LoVo (cell line): ENCODE measurements at places on chromosomes 4 and X.
A peak's percentile ranks its signal among the peaks of the same experiment; 100 is the strongest.

- DNase-seq, result no peak
These were observed 31.6 kb downstream of the RAPGEF2 start for GRCh38 chr4:159134429-159134828.

DNA sequence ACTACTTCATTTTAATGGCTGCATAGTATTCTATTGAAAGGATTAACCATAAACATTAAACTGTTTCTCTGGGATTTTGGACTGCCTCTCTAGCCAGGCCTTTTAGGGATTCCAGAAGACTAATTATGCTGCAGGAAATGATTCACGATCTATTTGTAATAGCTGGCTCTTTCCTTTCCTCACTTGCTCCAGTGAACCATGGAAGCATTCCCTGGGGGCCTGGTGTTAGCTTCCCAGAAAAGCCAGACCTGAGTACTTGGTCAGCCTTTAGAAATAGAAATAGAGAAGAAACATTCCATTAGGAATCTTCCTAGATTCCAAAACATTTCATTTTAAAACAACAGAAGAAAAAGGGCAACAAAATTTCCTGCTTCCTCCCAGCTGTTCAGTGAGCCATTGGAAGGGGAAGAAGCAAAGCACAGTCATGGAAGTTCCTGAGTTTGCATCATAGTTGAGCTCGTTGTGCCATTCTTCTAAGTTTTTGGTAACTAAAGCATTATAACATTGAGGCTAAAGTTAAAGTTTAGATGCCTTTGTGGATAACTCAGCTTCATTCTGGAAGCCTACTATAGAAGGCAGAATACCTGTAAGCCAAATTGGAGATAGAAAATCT lies 83.5 kb downstream of the NPNT start:
- DNase-seq, result no peak

- no peak for DNase-seq
These were observed 67.5 kb downstream of the NEUROG2 start for GRCh38 chr4:112448306-112449132.

DNA sequence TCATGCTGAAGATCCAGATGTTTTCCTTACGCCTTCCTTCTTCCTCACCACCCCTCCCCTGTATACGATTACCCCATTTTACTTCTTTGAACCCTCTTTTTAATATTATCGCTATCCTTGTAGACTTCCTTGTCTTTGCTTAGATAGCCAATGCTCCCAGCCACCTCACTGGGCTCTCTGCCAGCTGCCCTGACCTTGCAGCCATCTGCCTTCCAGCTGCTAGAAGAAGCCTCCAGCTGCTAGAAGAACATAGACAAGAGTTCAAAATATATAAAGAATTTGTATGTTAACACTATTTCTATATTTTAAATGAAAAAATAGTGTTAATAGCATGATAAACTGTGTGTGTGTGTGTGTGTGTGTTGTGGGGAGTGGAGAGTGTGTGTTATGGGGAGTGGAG lies 374.7 kb downstream of the ANKRD50 start:
- no peak for DNase-seq

GRCh38 chr4:74724979-74725378 lies 69.3 kb downstream of the BTC start:
- DNase-seq, result no peak

DNA sequence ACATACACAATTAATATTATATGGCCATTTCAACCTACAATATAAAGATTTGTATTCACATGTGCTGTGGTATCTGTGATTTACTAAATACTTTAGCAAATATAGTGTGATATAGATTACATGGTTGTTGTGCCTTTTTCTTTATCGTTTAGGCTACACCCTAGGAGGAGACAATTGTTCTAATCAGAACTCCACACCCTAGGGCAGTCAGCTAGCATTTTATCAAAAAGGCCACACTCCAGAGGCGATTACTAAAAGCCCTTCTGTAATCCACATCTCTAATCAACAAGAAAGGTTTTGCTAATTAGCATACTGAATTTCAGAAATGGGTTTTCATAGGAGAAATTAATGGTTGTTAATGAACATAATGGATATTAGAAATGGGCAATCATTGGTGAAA lies 319.5 kb upstream of the NOCT start:
- no peak for DNase-seq

GRCh38 chr4:74897386-74897785 lies 35.5 kb upstream of the PARM1 start:
- DNase-seq, result no peak

- DNase-seq, result no peak
These were observed 697.4 kb downstream of the TRAM1L1 start for GRCh38 chr4:116387937-116388474.

DNA sequence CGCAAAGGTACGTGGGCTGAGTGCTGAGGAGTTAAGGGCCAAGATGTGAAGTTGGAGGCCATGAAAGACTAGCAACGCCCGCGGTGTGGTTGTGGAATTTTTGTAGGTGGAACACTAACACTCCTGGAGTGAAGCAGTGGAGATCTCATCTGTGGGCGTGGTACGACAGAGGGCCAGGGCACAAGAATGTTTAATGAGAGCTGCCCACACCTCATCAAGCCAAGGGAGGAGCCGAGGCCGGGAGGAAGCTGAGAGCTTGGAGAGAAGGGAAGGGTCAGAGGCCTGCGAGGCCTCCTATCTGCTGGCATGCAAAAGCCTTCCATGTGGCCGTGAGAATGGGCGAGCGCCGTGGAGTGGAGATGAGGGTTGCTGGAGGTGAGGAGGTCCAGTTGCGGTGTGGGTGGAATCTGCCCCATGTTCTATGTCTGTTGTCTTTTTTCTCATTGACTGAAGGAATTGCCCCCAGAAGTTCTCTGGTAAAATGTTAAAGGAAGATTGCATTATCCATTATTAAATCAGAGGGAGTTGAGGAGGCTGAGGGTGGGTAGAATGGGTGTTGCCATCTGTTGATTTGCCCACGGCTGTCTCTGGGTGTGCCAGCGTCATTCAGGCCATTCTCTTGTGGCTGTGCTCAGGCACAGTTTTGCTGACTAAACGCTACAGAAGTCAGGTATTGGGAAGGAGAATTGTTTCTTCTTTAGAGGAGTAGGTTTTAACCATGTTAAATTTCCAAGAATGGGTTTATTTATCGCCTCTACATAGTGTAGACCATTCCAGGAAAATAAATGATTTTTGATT lies 19.8 kb downstream of the SNX25 start:
- peak; percentile 47 for DNase-seq

DNA sequence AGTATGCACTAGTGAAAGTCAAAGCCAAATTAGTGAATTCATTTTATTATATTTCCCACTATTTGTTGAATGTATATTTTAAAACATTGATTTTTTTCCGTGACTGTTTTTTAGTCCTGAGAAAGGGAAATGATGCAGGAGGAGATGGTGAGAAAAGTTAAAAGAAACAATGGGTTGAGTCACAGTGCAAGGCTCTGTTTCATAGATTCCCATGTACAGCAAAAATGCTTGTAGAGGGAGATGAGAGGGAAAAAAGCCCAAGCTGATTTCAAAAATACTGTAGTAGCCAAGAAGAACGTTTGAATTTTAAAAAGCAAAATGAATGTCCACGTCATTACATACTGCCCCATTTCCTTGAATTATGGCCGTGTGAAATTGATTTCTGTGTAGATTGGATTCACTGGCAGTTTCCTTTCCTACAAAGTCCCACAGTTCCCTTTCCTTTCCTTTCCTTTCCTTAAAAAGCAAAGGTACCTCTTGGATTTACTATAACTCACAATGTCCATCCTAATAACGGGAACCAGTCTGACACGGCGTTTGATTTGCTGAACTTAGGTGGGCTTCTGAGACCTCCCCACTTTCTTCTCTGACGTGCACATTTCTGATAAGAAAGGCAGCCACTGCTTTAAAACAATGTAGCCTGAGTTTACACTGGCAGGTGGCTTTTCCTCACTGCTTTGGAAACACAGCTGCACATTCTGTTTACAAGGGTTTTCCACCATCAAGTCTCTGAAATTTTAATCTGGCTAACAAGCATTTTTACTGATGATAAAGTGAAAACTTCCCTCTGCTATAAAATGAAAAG lies 63.7 kb downstream of the SPCS3 start:
- DNase-seq, result no peak

- DNase-seq, result no peak
These were observed 250.6 kb upstream of the NDST3 start for GRCh38 chr4:117783716-117784115.

DNA sequence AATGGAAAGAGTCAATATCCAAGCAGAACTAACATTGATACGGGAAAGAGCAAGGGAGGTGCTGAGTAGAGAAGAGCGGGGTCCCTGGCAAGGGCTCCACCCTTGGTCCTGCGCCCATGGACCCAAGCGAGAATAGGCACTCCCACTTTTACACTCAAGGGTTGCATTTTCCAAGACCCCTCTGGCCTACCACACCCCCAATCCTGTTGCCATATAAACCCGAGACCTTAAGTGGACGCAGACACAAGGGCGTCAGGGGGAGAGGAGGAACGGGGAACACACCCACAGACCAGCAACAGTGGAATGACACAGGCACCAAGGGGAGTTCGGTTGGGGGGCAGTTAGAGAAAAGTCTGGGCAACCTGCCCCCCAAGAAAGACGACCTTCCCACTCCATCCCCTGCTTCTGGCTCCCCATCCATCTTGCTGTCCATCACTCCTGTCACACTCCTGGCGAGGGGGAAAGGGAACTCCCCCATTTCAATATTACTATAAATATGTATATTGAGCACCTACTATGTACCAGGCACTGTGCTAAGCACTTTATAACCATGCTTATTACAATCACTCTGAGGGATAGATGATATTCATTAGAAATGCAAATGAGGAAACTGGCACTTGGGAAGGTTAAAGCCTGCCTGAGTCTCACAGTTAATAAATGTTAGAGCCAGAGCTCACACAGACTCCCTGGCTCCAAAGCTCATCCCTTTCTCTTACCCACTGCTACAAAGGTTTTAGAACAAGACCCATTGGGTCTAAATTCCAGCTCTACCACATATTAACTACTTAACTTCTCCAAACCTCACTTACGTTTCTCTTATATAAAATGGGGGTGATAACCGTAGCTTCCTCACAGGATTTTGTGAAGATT lies 51.7 kb downstream of the SCD5 start:
- DNase-seq, result no peak

GRCh38 chr4:61294936-61295335 lies 94.8 kb downstream of the ADGRL3 start:
- DNase-seq, result no peak

- DNase-seq, result no peak
These were observed 56.1 kb downstream of the KLHL5 start for GRCh38 chr4:39118034-39118658.

DNA sequence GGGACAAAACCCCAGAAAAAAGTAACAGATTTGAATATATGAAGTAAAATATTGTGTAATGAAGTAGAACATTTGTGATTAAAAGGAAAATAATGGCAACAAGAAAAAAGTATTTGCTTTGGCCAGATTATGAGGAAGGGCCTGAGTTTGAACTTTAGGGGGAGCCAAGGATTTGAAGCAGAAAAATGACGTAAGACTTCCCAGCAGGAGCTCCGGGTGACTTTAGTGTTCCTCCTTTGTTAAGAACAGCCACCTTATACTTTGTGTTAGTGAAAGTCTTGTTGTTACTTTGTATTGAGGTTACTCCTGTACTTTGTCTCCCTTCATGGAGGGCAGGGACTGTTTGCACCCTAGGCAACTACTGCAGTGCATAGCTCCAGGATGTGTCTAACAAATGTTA lies 41.1 kb downstream of the DCUN1D4 start:
- no peak for DNase-seq

GRCh38 chr4:148101235-148101634 lies 341.0 kb downstream of the NR3C2 start:
- no peak for DNase-seq

DNA sequence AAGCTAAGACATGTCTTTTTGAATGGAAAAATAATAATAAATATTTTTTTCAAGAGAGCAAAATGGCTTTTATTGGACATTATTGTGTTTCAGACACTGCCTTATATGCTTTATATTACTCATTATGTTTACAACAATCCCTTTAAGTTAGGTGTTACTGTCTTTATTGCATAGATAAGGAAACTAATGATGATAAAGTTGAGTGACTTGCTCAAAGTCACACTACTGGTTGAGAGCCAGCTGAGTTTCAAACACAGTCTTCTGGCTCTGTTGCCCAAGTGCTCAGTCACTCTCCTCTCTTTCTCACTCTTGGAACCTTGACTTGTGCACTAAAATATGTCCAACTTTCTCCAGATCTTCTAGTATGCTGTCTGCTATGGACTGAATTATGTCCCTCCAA lies 71.5 kb upstream of the SLC39A8 start:
- DNase-seq, result no peak

GRCh38 chr4:150305995-150306394 lies 227.8 kb downstream of the DCLK2 start:
- no peak for DNase-seq

GRCh38 chr4:124019749-124020549 lies 623.4 kb downstream of the SPRY1 start:
- no peak for DNase-seq

DNA sequence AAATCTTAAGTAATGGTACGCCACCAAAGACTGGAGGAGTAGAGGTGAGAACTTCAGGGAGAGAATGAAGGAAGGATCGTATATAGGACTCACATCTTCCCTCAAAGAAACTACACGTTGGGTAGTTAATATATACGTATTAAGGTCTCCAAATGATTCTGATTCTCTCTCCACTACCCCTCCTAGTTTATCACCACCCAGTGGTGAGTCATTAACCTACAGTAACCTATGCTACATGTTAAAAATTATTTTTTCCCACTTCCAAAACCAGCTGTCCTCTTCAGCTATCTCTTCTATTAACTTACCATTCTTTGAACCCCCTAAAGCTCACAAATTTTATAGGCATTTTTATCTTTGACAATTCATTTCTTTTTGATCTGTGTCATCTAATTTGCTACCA lies 69.7 kb downstream of the RPS6KA6 start:
- no peak for DNase-seq

DNA sequence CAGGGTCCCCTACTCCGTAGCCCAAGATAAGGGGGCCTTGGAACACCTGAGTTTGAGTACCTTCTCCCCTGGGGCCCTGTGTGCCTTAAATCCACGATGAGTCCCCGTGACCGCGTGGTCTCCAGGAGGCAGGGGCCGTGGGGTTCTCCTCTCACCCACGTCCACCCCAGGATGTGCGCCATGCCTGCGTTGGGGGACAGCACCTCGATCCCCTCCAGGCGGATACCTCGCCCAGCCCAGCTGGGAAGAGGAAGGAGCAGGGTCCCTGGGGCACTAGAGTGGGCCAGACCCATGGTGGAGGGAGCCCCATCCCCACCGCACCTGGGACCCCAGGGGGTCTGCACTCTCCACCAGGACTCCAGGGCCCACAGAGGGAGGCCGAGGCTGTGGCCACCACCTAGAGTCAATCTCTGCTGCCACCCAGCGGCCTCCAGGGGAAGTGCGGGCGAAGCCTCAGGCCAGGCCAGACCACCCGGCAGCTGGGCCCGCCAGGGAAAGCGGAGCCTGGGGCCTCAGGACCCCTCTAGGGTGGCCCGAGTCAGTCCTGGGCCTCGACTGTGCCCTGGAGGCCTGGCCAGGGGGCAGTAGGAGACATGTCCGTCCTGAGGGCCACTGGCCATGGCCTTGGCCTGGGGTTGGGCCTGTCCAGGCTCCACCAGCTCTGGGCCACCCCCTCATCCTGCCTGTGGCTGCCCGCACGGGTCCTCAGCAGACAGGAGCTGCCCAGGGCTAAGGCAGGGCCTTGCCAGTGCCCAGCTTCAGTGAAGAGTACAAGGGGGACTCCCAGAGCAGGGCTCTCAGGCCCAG lies 55.0 kb downstream of the FAM53A start:
- peak; percentile 65 for DNase-seq

- DNase-seq, result no peak
These were observed 240.8 kb upstream of the DDX53 start for GRCh38 chrX:22758807-22759481.
